ENCODE measurements at places on chromosomes 16 and 17.

DNA sequence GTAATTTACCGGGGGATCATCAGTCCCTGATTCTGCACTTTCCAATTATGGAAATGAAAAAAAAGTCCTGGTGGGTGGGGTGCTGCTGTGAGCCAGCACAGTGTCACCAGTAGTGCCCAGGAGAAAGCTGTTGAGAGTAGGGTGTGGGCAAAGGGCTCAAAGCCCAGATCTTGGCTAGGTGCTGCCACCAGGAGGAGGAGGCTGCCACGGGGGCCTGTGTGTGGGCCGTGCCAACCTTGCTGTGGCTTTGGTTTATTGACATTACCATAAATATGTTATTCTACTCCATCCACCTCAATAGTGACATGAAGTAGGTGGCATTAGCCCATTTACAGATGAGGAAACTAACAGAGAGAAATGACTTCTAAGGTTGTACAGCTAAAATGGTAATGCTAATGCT, 6.7 kb upstream of the PRPSAP2 start:
- DNase-seq = no peak

DNA sequence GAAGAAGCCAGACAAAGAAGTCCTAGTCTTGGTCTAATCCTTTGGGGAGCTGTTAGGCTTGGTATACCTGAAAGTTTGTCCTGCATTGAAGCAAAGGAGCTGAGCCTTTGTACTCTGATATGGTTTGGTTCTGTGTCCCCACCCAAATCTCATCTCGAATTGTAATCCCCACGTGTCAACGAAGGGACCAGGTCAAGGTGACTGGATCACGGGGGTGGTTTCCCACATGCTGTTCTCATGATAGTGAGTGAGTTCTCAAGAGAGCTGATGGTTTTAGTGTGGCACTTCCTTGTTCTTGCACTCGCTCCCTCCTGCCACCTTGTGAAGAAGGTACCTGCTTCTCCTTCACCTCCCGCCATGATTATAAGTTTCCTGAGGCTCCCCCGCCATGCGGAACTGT, 33.6 kb downstream of the FAM20A start:
- no peak for DNase-seq

DNA sequence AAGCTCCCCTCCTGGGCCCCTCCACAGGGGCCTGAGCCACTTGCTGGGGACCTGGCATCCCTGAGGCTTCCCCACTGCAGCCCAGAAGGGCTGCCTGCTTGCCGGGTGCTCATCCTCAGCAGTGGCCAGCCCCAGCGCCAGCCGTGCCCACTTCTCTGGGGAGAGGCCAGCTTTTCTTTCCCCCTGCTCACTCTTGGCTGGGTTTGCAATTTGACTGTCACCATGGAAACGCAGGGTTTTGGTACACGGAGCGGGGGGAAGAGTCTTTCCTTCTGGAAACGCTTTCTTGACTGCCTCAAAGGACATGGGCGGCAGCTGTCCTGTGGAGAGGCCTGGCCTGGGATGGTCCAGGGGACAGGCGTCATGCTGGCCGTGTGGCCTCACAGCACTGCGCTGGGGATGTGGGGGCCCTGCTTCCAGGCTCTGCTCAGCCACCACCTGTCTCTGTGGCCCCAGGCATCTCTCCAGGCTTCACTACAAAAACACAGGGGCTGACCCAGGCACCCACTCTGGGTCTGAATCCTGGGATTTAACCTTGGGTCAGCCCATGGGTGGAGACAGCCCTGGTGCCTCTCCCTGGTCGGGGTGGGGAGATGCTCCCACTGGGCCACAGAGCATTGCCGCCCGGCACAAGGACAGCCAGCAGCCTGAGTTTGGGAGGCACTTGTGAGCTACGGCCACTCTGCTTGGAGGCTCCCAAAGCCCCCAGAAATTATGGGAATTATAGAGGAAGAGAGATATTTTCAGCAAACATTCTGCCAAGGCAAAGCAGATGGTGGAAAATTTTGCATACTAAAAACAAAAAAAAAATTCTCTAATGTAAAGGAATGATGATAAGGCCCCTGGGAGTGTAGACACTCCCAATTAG, 45.9 kb upstream of the DOC2B start:
- no peak for DNase-seq

DNA sequence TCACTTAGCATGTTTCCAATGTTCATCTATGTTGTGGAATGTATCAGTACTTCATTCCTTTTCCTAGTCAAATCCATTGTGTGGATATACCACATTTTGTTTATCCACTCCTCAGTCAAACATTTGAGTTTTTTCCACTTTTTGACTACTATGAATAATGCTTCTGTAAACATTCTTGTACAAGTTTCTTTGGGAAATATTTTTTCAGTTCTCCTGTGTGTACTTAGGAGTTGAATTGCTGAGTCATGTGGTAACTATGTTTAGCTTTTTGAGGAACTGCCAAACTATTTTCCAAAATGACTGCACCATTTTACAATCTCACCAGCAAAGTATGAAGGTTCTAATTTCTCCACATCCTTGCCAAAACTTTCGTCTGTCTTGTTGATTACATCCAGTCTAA, 223.7 kb upstream of the AXIN2 start:
- no peak for DNase-seq

DNA sequence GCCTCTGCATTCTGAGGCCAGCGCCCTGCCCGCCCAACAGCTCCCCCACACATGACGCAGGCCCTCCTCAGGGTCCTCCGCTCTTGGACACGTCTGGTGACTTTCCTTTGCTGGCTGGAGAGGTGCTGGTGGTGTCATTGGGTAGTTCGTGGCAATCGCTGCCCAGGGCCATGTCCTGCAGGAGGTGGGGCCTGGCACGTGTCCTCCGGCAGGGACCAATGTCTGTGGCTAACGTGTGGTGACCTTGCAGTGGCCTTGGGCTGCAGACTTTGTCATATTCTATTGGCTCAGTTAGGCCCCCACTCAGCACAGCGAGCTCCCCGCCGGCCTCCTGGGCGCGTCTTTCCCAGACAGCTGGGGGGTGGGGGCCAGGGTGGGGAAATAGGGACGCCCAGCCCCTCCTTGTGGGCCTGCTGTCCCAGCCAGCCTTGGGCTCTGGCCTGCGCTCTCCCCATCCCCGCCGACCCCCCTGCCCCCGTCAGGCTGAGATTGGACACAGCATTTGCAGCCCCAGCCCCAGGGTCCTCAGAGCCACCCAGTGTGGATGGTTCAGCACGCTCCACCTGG, 52.1 kb upstream of the PVALEF start:
- DNase-seq = no peak

DNA sequence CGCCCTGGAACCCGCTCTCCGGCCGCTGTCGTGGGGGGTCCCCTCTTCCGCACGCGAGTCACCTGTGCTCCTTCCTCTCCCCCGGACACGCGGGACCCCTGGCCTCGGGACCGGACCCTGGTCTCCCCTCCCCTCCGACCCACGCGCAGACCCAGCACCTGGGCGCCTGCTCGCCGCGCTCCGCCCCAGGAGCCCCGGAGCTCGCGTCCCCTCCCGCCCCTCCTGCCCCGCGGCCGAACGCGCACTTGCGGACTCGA, 762 bp downstream of the RAB40B start:
- DNase-seq = no peak

GRCh38 chr16:70391881-70392481, 45.3 kb downstream of the DDX19A start:
- DNase-seq = no peak

- DNase-seq = no peak
These were observed 3.6 kb downstream of the BORCS6 start for GRCh38 chr17:8186446-8186786.

- DNase-seq = peak; percentile 56
These were observed 2.8 kb upstream of the XAF1 start for GRCh38 chr17:6753006-6753445.

GRCh38 chr17:66438101-66438500, 135.7 kb downstream of the PRKCA start:
- DNase-seq = no peak

DNA sequence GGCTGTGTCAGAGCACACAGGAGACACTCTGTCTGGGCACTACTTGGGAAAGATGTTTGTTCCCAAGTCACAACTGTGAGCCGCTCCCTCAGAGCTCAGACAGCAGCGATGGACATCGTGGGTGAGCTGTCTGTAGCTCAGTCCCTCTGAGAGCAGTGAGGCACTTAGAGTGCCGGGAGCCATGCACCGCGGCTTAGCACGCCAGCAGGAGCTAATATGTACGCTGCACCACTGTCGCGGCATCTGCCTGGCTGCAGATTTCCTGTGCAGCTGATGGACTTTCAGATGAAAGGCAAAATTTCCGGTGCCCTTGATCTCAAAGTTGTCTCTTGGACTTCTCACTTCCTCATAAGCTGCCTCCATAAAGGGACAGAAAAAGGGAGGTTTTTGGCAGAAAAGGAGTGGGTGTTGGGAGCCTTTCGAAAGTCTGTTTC, 92.8 kb upstream of the ZNF469 start:
- no peak for DNase-seq

- no peak for DNase-seq
These were observed 66.7 kb downstream of the NUP88 start for GRCh38 chr17:5352681-5353289.

DNA sequence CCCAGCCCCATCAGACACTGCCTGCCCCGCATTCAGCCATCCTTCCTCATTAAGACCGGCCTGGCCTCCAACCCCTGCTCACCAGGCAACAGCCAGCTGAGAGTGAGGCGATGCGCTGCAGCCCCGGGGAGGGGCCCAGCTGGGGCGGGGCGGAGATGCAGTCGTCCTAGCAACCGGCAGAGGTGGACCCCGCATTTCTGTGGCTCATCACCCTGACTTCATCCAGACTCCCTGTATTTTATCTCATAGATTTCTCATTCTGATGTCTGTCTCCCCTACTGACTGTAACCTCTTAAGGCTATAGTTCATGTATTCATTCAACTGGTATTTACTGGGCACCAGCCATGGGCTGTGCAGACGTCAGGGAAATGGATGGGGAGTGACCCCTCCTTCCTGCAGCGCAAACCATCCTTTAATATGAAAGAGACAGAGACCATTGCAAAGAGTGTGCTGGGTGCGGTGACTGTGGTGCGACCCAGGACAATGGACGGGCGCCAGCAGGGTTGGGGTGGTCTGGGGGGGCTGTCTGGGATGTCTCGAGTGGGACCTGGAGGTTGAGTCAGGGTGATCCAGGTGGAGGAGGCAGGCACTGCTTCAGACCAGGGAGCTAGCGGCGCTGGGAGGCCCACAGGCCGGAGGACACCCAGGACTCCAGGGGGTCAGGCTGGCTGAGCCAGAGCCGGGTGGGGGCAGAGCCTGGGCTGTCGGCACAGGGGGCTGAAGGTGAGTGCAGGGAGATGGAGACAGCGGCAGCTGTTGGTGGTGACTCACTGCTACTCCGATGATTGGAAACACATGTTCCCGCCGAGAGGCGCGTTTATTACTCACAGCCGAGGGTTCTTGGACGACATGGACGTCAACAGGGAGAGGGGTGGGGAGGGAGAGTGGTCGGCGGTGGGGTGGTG, 10.5 kb upstream of the TIMP2 start:
- no peak for DNase-seq

GRCh38 chr17:5629128-5629527, 44.8 kb upstream of the NLRP1 start:
- no peak for DNase-seq

- no peak for DNase-seq
These were observed 39.2 kb upstream of the ARL4D start for GRCh38 chr17:43359469-43360110.

- DNase-seq = peak; percentile 65
These were observed 5.0 kb downstream of the ARHGEF15 start for GRCh38 chr17:8314797-8315763.

GRCh38 chr16:85495259-85495658, 117.9 kb upstream of the GSE1 start:
- DNase-seq = no peak

DNA sequence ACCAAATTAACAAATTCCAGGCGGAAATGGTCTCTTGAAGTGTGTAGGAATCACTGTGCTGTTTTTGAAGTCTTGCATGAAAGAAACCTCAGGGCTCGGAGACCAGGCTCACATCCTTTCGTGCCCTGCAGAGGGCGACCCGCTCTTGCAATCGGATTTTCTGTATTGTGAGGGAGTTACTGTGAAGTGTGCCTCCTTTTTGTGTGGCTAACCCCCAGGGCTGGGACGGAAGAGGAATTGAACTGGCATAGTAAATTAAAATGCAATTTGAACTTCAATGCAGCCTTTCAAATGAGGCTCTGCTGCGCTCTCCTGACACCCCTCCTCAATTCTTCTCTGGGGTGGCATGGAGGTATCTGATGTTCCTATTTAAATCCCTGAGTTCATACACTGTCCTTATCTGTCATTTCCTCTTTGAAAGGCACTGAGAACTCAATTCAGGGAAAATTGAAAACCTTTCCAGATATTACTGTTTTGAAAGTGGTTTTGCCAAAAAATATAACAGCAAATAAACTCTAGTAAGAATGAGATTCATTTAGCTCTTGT, 51.5 kb upstream of the MGAT5B start:
- peak; percentile 88 for DNase-seq

DNA sequence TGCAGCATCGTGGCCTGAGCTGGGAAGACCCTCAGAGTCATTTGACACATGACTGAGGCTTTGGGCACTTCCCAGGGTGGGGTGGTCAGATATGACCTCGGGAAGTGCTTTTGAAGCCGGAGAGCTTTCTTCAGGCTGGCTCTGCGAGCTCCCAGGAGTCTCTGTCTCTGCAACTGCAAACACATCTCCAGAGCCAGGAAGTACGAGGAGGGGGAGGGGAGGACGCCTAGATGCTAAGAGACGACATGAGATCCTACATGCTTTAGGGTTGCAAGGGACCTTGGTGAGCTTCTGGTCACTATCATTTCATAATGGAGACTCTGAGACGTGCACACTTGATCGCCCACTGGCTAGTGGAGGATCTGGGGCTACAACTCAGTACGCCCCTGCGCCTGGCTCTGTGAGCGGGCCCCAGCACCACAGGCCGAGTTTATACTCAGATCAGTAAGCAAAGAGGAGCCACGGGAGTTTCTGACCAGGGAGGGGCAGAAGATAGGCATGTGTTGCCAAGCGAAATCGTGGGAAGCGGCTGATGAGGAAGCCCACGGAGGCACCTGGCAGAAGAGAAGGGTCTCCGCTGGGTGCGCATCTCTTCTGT, 527 bp upstream of the MGAT5B start:
- peak; percentile 76 for DNase-seq

DNA sequence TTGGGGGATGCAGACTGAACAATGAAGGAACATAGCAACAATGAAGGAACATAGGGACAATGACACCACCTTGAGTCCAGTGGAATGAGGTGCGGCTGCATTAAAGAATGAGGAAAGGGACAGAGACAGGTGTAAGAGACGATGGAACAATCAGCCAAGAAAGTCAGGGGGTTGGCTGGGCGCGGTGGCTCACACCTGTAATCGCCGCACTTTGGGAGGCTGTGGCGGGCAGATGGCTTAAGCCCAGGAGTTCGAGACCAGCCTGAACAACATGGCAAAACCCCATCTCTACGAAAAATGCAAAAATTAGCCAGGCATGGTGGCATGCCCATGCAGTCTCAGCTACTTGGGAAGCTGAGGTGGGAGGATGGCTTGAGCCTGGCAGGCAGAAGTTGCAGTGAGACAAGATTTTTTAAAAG, 13.6 kb upstream of the CBFB start:
- no peak for DNase-seq
